ENCODE measurements at places on chromosomes 5 and 9.

DNA sequence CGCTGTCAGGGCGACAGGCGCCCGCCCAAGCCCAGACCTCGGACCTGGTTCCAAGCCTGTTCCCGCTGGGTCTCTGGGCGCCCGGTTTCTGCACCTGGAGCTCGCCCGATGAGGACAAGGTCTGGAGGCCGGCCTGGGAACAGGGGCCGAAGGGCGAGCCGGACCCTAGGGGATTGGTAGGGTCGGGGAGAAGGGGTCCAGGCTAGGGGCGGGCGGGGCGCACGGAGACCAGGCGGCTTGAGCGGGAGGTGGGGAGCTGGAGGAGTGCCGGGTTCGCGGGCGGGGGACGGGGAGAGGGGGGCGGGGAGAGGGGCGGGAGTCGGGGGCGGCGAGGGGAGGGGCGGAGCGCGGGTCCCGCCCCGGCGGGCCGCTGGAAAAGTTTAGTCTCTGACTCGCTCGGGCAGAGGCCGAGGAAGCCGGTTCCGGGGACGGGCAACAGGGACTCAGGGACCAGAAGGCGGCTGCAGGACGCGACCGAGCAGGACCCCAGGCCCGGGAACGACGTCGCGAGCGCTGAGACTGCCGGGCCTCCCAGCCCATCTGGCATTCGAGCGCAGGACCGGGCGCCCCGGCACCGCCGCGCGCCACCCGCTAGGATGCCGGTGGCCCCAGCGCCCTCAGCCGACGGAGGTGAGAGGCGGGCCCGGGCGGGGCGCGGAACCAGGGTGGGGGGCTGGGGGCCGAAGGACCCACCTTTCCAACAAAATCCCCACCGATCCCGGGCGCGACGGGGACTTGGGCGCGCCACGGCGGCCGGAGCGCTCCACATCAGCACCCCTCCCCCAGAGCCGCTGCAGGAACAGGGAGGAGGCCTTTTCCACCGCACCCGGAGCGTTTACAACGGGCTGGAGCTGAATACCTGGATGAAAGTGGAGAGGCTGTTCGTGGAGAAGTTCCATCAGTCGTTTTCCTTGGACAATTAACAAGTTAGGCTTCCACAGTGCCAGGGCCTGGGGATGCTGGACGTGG lies at the start of gene S1PR3:
Gene S1PR3 (plus strand): TSS at position 403 of the 969 bp plus-strand sequence. CDS start 9,733 bp downstream, outside the sequence.
- DNase-seq = peak; percentile 65

DNA sequence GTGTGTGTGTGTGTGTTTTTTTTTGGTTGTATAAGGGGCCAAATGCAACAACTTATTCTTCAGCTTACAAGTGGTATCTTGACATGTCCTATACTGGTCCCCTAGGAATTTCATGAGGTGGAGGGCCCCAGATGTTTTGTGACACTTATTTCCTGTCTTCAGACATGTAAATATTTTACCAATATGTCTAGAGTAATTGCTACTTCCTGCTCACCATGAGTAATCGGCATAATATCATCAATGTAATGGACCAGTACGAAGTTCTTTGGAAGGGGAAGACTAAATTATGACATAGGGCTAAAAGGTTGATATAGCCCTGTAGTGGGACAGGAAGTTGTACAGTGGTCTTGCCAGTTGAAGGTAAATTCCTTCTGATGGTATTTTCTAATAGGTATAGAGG lies 3.7 kb upstream of the OTULIN start:
- DNase-seq = no peak

GRCh38 chr5:180825768-180826525 lies 23.3 kb upstream of the MGAT1 start:
- DNase-seq = no peak

GRCh38 chr5:142527664-142528295 lies 158.1 kb downstream of the FGF1 start:
- DNase-seq = no peak

- DNase-seq = no peak
Observed at GRCh38 chr9:36924071-36924470, 110.0 kb downstream of the PAX5 start.

DNA sequence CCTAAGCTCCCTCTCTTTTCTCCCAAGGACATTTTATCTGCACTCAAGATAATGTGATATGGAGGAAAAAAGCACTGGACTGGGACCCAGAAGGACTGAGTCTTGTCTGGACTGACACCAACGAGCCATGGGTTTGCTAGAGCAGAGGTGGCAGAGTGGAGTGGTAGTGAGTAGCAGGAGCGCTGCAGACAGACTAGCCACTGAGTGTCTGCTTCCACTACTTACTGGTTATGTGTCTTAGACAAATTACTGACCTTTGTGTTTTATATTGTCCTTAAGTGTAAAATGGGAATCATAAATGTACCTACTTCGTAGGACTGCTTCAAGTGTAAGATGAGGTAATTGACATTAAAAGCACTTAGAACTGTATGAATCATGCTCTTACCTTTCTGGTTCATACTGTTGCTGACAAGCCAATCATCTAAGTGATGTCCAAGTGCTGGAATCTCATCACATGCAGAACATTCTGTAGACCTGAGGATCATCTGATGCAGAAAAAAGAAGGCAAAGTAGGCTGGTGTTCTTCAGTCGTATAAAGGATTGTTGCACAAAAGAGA lies 12.5 kb upstream of the PRLR start:
- DNase-seq = no peak

DNA sequence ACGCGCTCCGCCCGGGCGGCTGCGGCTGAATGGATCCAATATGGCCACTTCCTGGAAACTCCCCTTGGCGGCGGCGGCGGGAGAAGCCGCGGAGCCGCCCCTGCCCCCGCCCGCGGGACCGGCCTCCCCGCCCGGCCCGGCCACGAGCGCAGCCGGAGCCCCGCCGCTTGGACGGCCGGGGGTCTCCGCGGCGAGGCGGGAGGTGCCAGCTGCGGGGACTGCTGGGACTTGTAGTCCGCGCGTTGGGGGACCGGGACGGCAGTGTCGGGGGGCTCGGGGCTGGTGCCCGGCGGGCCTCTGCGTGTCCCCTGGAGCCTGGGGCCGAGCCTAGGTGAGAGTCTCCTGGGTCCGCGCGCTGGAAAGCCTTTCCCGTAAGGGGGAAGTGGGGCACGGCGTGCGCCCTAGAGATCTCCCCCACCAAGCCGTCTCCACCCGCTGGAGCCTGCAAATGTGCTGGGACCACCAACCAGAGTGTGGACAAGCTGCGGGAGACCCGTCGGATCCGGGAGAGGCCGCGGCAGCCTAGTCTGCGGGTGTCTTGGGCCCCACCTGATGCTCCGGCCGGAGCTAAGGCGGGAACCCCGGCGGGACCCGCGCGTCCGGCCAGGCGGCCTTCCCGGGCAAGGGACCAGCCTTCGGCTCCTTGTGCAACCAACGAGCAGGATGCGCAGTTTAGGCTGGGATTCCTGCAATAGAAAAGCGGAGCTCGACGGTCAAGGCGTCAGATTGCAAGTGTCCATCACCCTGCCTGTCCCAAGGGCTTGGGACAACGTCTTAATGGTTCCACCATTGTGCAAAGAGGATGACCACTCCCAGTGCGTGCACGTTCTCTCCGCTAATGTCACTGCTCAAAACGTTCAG lies at the start of gene SEPTIN8:
Gene SEPTIN8 (minus strand): TSS at position 31 of the 861 bp plus-strand sequence. CDS start 102 bp downstream, outside the sequence.
- DNase-seq = no peak

DNA sequence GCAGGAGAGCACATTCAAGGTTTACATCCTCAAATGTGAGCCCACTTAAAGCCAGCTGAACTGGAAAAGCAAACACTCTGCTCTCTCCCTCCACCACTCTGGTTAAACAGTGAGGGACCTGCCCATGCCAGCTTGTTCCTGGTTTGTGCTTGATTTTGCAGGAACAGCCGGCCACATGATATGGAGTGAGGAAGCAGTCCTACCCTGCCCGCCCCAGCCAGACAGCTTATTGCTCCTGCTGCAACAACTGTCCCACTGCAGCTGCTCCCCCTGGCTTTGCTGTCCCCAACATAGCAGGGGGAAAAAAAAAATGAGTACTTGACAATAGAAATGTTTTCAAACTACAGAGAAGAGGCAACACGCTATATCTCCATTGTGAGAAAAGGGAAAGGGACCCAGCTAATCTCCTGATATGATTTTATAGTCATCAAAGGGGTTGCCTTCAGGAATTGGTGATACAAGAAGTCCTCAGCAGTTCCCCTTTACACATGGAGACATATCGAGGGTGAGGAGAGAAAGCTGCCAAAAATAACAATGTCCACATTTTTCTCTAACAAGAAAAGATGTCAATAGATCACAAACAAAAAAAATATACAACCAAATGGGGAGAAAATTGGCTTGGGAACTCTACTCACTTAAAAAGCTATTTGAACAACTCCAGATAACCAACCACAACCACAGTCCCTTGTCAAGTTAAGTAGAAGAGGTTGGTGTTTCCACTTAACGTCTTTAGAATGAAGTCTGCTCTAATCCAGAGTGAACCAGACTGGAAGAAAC lies 4.6 kb downstream of the MYO10 start:
- no peak for DNase-seq

- DNase-seq = peak; percentile 34
Observed at GRCh38 chr5:100889165-100889743, 13.8 kb downstream of the ST8SIA4 start.

DNA sequence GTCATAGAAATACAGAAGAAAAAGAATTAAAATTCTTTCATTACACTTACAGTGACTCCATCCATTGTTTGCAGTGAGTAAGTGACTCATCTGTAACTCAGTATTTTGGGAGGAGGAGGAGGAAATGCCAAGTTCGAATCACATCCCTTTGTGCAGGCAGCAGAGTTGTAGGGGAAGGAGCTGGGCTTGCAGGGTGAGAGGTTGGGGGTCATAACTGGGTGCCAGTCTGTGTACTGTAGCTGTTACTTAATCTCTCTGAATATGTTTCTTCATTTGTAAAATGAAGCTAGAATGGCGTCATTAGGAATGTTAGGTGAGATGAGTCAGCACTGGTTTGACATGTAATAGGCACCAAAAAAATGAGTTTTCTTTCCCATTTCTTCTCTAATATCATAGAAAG lies 235.7 kb upstream of the ADAMTSL1 start:
- no peak for DNase-seq

GRCh38 chr5:39190311-39191102 lies 28.9 kb downstream of the FYB1 start:
- DNase-seq = no peak

DNA sequence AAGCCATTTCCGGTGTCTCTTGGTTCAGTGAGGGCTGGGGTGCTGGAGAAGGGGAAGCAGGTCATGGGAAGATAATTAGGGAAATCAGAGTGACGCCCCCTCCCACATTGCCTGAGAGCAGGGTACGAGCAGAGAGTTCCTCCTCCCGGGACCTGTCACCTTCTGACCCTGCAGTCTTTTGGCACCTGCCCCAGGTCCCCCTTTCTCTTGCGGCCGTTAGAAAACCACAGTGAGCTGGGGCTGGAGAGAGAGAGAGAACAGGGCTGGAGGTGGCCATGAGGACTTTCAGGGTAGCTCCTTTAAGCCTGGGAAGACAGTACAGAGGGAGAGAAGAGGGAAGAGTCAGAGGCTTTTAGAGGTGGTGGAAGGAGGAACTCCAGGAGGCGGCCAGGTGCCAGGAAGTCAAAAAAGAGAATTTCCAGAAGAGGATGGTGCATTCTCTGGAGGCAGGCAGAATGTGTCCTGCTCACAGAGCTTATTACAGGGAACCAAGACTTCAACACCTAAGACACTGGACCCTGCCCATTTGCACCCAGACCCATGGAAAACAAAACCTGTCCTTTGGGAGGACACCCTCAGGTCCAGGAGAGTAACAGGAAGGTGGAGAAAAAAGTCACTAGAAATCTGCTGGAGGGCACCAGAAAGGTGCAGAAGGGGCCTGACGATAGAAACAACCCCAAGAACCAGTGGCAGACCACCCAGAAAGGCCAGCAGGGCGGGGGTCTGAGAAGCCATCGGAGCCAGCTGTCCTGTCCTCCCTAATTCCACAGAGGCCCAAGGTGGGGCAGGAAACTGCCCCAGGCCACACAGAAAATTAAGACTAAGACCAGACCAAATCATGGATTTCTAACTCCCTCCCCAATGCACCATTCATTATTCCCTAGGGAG lies 6.5 kb upstream of the ACSL6 start:
- DNase-seq = no peak

DNA sequence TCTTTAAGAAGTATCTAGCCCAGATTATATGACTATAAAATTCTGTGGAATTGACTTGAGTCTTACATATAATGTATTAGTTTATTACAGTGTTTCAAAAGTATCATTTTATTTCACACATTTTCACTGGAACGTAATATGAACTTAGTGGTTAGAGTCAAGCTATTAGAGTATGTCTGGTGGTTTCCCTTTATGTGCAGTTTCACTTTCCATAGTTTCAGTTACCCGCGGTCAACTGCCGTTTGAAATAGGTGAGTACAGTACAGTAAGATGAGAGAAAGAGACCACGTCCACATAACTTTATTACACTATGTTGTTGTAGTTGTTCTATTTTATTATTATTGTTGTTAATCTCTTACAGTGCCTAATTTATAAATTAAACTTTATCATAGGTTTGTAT lies 50.5 kb downstream of the COMMD10 start:
- DNase-seq = no peak

GRCh38 chr9:98280574-98280973 lies 25.1 kb upstream of the TBC1D2 start:
- DNase-seq = no peak

DNA sequence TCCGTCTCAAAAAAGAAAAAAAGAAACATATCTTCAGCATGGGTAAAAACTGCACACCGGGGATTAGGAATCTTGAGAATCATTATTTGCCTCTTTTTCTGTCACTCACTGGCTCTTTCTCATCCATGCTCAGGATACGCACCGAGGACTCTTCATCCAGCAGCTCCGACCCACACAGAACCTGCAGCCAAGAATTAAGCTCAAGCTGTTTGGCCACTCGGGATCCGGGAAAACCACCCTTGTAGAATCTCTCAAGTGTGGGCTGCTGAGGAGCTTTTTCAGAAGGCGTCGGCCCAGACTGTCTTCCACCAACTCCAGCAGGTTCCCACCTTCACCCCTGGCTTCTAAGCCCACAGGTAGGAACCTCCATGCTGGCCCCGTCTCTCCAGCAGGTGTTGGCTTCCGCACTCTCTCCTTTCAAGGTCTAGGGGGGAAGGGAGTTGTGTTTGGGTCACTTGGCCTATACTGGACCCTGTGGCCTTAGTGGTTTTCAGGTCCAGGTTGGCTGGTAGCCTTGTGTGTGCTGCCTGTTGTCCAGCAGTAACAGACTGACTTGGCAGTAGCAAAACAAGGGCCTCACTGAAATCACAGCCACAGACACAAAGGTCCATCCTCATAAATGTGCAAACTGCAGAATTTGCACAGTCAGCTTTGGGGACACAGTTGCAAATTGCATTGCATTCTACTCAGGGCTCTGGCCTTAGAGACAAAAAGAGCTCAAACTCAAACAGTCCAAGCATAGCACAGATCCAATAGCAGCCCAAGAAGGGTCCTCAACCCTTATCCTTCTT lies 44.5 kb upstream of the CTSL start:
- no peak for DNase-seq

- DNase-seq = peak; percentile 27
Observed at GRCh38 chr5:72231991-72232703, 87.9 kb downstream of the MRPS27 start.

DNA sequence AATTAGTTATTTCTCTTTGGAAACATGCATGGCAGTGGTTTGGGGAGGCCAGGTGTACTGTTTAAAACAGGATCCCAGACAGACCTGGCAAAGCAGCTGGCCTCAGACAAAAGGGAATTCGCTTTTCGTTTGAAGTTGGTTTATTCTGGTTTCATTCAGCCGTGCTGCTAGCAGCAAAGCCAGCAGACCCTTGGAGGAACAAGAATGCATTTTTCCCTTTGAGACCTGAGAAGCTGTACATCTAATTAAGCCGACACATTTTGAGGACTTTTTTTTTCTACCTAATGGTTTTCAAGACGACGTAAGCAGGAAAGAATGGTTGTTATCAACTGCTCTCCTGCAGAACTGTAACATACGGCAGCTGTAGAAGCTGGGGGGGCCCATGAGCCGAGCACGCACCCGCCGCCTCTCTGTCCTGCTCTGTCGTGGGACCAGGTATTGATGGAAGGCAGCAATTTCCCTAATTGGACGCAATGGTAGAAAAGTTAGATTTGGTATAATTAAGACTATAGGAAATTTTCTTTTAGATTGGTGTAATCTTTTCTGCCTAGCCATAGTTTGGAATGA lies 13.6 kb downstream of the PLEKHG4B start:
- DNase-seq = no peak
